Right lobe of liver (tissue), 6 donors: ENCODE measurements at places on chromosomes 16 and 17.
A peak's percentile ranks its signal among the peaks of the same experiment; 100 is the strongest.

- no peaks in the 10 kb centered on the region for H3K27me3 ChIP-seq
- no peak for DNase-seq
- H3K27ac ChIP-seq, result peak overlapping the region; percentile 63
- no peaks in the 10 kb centered on the region for H3K4me1 ChIP-seq
These were observed 1.4 kb upstream of the PRPSAP2 start for GRCh38 chr17:18856570-18856915.

- H3K27ac ChIP-seq, result peak overlapping the region; percentile 29
- H3K4me3 ChIP-seq, result no peak overlapping the region
- no peaks in the 10 kb centered on the region for H3K36me3 ChIP-seq
- no peaks in the 10 kb centered on the region for H3K4me1 ChIP-seq
- no peak for DNase-seq
- no peaks in the 10 kb centered on the region for H3K27me3 ChIP-seq
These were observed 49.9 kb upstream of the CDR2 start for GRCh38 chr16:22424161-22424937.

- no peak overlapping the region for H3K27ac ChIP-seq
- H3K36me3 ChIP-seq, result no peaks in the 10 kb centered on the region
- no peak for DNase-seq
These were observed 6.1 kb upstream of the PYDC1 start for GRCh38 chr16:31223044-31223443.

GRCh38 chr16:17784073-17784472, 313.3 kb upstream of the XYLT1 start:
- no peak for DNase-seq
- H3K27me3 ChIP-seq, result no peaks in the 10 kb centered on the region
- H3K27ac ChIP-seq, result no peak overlapping the region
- no peaks in the 10 kb centered on the region for H3K4me1 ChIP-seq
- H3K36me3 ChIP-seq, result no peaks in the 10 kb centered on the region

- no peaks in the 10 kb centered on the region for H3K36me3 ChIP-seq
- H3K4me3 ChIP-seq, result no peak overlapping the region
- no peaks in the 10 kb centered on the region for H3K4me1 ChIP-seq
- no peaks in the 10 kb centered on the region for H3K27me3 ChIP-seq
These were observed 6.2 kb downstream of the VAT1L start for GRCh38 chr16:77794586-77794985.

DNA sequence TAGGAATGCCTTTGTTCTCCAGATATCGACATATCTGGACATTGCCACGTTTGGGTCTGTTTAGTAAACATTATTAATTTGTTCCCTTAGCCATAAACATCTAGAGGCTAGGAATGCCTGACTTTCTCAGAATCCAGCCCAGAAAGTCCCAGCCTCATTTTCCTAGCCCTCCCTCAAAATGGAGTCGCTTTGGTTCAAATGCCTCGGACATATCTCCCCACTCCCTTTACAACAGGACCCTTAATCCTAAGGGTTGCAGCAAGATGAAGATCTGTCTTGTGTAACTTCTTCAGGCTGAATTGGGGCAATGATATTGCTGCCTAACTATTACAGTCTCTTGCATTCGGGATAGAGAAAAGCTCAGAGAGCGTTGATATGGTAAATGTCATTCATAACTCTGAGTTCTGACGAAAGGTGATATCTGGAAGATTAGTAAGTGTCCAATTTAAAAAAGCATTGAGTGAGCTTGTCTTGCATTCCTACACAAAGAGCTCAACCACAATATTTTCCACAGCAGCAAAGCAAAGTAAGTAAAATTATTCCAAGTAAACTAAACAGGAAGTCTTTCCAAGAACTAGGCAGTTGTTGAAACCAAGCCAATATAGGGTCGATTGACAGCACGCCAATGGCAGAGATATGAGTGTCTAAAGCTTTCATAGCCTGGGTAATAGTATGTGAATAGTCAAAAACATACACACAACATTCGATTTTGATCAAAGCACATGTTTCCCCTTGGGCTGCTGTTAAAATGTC, 46.0 kb upstream of the ARL4D start:
- H3K27me3 ChIP-seq, result no peaks in the 10 kb centered on the region
- H3K27ac ChIP-seq, result no peak overlapping the region
- H3K4me3 ChIP-seq, result no peak overlapping the region
- H3K4me1 ChIP-seq, result no peaks in the 10 kb centered on the region

DNA sequence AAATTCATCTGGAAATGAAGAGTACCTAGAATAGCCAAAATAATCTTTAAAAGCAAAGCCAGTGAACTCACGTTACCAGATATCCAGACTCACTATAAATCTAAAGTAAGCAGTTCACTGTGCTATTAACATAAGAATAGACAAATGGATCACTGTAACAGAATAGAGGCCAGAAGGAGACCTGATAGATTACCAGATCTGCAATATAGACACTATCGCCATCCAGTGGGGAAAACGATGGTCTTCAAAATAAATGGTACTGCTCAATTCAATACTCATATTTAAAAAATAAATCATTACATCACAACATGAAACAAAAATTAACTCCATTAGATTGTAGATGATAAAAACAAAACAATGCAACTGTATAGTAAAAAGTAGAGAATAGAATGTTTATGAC, 158.6 kb upstream of the CDH8 start:
- H3K27ac ChIP-seq, result no peak overlapping the region
- no peaks in the 10 kb centered on the region for H3K36me3 ChIP-seq

DNA sequence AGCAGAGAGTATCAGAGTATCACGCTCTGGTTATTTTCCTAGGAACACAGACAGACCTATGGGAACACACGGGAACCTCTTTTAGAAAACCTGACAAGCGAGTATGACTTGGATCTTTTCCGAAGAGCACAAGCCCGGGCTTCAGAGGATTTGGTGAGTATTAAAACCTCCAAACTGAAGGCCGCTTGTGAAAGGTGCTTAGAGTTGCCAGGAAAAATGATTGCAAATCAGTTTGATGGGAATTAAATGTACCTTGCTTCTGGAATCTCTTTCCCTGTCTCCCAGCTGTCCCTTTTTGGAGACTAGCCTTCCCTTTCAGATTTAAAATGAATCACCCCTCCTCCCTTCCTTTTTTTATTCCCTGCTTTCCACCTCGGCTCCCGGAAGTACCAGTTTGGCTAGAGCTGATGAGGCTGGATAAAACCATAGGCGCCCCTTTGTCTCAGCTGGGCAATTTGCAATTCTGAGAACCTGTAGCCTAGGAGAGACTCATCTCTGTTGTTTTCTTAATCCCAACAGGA, 27.3 kb downstream of the KAT7 start:
- H3K4me3 ChIP-seq, result no peak overlapping the region
- no peaks in the 10 kb centered on the region for H3K27me3 ChIP-seq

- no peak for DNase-seq
- no peaks in the 10 kb centered on the region for H3K4me1 ChIP-seq
- H3K27me3 ChIP-seq, result no peaks in the 10 kb centered on the region
- no peak overlapping the region for H3K4me3 ChIP-seq
- H3K27ac ChIP-seq, result no peak overlapping the region
- H3K36me3 ChIP-seq, result no peaks in the 10 kb centered on the region
These were observed 210.0 kb upstream of the CDH5 start for GRCh38 chr16:66156538-66156937.

DNA sequence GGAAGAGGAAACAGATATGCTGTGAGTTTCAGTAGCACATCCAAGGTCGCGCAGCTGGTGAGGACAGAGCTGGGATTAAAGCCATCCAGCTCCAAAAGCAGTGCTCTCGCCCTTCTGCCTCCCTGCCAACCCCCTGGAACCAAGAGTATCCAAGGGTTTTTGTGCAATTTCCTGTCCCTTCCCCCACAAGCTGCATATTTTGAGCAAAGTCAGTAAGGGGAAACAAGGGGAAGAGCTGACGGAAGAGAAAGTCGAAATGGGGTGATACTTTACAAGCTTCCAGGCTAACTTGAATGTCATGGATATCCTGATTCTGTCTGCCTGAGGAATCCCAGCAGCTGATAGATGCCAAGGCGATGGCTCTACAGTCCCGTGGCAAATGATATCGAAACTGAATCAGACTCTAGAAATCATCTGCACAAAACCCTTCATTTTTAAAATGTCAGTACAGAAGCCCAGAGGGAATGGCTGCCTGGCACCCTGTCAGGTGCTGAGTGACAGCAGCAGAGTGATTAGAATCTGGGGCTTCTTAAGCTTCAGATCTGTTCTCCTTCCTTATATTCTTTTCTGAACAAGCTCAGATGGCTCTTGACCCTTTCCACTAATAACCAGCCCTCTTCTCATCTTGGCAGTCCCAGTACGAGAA, 42.9 kb upstream of the TEKT3 start:
- no peak overlapping the region for H3K27ac ChIP-seq
- H3K4me3 ChIP-seq, result no peak overlapping the region
- no peaks in the 10 kb centered on the region for H3K36me3 ChIP-seq
- no peaks in the 10 kb centered on the region for H3K27me3 ChIP-seq

- no peaks in the 10 kb centered on the region for H3K27me3 ChIP-seq
- H3K4me1 ChIP-seq, result peaks cover 6% of the 10 kb centered on the region
- no peak overlapping the region for H3K27ac ChIP-seq
- no peaks in the 10 kb centered on the region for H3K36me3 ChIP-seq
These were observed 82.5 kb downstream of the ZDHHC7 start for GRCh38 chr16:84928679-84929420.

DNA sequence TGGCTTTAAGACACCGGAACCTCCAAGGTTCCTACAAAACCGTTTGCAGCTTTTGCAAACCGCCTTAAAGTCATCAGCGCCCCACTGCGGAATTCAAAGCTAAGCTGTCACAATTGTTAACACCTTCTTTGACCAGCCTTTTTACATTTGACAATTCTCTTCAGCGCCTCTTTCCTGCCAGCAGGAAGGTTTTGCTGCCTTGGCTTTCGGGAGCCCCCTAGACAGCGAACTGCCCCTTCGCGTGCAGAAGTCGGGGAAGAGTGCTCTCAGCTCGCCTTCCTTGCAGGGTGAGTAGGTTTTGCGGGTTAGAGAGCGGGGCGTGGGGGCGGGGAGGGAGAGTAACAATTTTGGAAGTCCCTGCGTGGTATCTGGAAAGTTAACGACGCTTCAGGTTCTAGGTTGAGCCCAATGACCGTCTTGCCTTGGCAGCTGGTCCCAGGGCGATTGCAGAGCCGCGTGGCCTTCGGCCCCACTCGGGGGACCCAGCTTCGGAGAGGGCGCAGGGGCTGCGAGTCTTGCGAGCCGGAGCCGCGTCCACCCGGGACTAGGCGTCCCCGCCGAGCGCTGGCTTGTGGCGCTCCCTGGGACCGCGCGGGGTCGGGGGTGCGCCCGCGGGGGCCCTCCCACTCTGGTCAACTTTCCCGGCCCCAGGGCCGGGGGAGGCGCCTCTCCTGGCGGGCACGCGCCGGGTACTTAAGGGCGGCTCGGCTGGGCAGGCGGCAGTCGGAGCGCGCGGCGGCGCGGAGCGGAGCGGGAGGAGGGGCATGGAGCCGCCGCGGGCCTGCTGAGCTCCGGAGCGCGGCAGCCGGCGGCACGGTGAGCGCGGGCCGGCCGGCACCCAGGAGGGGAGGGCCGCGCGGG, at the start of gene HAS3:
HAS3 (plus strand) TSS at position 153 of the 861 bp plus-strand sequence. CDS start 3,743 bp downstream, outside the sequence.
- no peak within 1 kb of the TSS for H3K27ac ChIP-seq
- DNase-seq, result peak; percentile 79
- peaks cover 13% of the 10 kb centered on the region for H3K4me1 ChIP-seq
- no peaks in the 10 kb centered on the region for H3K36me3 ChIP-seq

DNA sequence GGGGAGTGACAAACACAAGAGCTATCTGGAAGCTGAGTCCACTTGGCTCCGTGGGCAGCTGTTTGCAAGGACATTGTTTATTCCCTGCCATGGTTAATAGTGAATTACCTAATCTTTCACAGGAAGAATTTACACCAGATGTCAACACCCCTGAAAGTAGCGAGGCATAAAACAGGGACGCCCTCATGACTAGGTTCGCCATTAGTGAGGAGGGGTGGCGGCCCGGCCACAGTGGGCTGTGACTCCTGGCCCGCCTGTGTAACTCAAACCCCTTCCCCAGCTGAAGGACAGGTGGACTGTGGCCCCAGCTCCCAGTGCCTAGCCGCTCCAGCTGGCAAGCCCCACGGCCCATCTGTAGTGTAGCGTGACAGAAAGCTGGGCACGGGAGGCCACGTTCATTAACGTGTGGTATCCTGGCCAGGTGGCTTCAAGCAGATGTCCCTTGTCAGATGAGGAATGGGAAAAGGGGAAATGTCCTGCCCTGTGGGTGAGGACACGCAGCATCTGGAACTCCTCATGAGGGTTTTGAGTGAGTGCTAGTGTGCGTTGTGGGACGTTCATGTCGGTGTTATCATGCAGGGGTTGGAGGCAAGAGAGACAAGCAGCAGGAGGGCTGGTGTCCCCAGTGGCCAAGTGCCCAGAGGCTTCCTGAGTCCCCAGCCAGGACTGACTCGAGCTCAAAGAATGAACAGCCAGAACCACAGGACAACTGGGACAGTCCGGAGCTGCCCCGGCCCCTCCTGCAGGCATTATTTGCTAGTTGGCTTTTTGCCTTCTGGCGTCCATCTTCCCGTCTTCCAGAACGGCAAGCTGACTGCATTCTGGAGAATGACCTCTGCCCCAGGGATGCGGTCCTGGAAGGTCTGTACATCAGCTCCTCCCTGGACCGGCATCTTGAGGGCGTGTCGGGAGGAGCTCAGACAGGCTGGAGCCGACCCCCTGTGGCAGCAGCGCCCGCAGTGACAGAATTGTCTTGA, 19.2 kb downstream of the KDM8 start:
- no peak overlapping the region for H3K4me3 ChIP-seq
- H3K36me3 ChIP-seq, result no peaks in the 10 kb centered on the region

- H3K4me1 ChIP-seq, result peaks cover 59% of the 10 kb centered on the region
- no peak overlapping the region for H3K4me3 ChIP-seq
- H3K27ac ChIP-seq, result peak overlapping the region; percentile 47
- no peaks in the 10 kb centered on the region for H3K27me3 ChIP-seq
These were observed 1.1 kb upstream of the SLC16A5 start for GRCh38 chr17:75086496-75087181.

DNA sequence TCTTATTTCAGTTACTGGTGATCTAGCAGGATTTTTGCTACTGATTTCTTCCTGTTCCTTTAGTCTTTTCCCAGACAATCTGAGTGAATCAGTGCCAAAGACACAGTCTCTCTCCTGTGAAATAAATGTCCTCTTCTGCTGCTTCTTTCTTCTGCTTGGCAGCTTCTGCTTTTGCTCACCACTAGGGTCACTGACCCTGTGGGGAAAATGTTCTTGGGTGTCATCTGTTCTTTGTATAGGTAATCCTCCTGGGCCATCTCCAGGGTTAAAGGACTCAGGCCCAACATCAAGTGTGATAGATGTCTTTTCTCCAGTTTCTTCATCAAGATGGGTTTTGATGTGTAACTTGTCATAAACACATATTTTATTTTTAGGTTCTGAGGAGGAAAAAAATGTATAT, 5.2 kb downstream of the PALB2 start:
- peaks cover 10% of the 10 kb centered on the region for H3K36me3 ChIP-seq
- no peak overlapping the region for H3K4me3 ChIP-seq
- no peak for DNase-seq
- no peak overlapping the region for H3K27ac ChIP-seq
- no peaks in the 10 kb centered on the region for H3K27me3 ChIP-seq
- peaks cover 7% of the 10 kb centered on the region for H3K4me1 ChIP-seq

- no peaks in the 10 kb centered on the region for H3K27me3 ChIP-seq
- no peaks in the 10 kb centered on the region for H3K36me3 ChIP-seq
- H3K4me1 ChIP-seq, result peaks cover 5% of the 10 kb centered on the region
- no peak overlapping the region for H3K27ac ChIP-seq
These were observed 77.6 kb downstream of the CMIP start for GRCh38 chr16:81522108-81522701.

GRCh38 chr16:68645494-68646388, 631 bp downstream of the CDH3 start:
- no peak overlapping the region for H3K4me3 ChIP-seq
- no peaks in the 10 kb centered on the region for H3K4me1 ChIP-seq
- no peak overlapping the region for H3K27ac ChIP-seq
